ENCODE measurements at places on chromosomes 13 and 19.

DNA sequence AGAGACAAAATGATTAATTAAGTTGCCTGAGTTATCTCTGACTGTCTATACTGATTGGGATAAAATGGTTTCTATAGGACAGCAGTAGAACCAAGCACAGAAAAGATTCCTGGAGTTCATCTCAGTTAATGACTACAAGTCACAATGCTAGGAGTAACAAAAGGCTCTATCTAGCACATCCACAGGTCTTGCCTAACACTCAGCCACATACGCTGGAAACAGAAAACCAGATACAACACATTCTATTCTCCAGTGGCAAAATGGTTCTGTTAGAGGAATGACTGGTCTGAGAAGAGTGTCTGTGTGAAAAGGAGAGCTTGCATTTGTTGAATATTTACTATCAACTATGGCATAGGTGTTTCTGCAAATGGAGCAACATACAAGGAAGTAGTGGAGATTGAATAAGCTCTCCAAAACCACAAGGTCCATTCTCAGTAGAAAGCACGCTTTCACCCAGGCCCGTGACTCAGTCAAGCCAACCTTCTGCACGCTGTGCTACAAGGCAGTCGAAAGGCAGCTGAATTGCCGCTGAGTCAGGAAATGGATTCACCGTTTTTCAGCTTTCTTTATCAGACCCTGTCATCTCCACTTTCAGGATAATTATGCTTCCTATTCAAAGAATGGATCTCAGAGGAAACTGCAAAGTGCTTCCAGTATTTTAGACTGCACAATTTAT, 761.5 kb downstream of the EFNB2 start:
- no peak for DNase-seq

GRCh38 chr13:112761701-112762689, 72.2 kb downstream of the ATP11A start:
- no peak for DNase-seq

GRCh38 chr19:3653865-3654513, 27.4 kb upstream of the CACTIN start:
- no peak for DNase-seq

DNA sequence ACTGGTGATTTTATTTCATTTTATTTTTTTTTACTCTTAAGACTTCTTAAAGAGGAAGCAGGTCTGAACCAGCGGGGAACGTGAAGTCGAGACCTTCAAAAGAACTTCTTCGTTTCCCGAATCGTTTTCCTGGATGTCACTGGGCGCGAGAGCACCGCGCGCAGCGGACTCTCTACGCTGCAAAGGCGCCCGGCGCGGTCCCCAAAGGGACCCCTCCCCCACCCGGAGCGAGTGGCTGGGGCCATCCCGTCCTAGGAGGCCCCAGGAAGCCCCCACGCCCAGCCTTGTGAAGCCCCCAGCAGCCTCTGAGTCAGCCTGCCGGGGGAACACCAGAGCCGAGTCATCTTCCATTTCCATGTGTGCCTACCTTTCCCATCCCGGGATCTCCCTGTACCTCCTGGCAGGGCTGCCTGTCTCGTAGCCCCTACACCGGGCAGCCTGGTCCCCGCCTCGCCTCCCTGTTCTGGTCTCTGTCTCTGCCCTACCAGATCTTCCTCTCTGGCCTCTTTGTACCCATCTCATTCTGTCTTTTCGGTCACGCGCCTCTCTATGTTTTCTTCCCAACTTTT, 608 bp downstream of the CD70 start:
- peak; percentile 51 for DNase-seq

- DNase-seq: no peak
These were observed 749 bp downstream of the ZNF264 start for GRCh38 chr19:57192077-57192420.

Data from suppressor macrophage (primary cell).